ENCODE measurements at places on chromosomes 3 and 15.

DNA sequence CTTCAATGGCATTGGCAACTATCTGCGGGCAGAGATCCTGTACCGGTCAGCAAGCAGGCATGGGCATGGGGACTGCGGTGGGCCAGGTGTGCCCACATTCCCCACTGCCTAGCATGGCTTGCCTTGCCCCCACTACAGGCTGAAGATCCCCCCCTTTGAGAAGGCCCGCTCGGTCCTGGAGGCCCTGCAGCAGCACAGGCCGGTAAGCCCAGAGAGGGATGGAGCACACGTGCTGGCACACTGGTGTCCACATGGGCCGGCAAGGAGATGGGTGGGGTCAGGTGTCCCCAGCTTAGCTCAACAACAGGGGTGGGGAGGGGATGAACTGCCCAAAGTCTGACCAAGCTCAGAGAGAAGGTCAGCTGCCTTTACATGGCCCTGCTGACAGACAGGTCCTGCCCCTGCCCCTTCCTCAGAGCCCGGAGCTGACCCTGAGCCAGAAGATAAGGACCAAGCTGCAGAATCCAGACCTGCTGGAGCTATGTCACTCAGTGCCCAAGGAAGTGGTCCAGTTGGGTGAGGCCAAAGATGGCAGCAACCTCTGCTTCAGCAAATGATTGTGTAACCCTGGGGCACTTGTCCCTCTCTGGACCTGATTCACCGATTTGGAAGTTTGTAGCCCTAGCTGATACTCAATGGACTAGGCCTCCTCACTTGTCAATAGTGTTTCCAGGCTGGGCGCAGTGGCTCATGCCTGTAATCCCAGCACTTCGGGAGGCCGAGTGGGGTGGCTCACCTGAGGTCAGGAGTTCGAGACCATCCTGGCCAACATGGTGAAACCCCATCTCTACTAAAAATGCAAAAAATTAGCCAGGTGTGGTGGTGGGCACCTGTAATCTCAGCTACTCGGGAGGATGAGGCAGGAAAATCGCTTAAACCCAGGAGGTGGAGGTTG, 5.6 kb downstream of the NEIL1 start:
- no peak for DNase-seq

GRCh38 chr3:12831301-12831866, 10.0 kb downstream of the RPL32 start:
- no peak for DNase-seq

GRCh38 chr3:135393159-135393558, 572.4 kb upstream of the PPP2R3A start:
- no peak for DNase-seq

DNA sequence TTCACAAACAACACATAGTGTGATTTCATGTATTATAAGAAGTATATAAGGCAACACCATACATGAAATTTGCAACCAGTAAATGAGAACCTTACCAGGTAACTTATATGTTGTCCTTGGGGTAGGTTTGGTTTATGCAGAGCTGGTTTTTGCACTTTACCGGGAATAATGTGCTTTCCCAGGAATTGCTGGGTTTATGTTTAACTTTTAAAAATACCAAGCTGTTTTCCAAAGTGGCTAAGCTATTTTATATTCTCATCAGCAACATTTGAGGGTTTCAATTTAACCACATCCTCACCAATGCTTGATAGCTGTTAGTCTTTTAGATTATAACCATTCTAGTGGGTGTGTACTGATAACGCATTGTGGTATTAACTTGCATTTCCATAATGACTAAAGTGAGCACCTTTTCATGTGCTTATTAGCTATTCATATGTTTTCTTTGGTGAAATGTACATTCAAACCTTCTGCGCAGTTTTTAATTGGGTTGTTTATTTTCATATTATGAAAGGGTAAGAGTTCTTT, 71.6 kb downstream of the KY start:
- DNase-seq, result no peak

DNA sequence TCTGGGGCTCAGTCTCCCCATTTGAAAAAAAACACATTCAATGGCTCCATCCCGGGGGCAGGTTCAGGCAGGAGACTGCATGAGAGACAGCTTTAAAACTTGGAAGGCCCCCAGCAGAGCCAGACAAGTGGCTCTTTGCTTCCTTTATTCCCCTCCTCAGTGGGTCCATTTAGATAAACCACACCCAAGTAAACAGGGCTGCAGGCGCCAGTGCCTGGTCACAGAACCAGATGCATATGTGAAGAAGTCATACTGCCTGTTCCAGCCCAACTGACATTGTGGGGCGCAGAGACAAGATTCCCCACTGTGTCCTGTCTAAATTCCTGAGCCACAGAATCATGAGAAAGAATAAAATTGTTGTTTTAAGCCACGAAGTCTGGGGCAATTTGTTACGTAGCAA, 9.0 kb downstream of the FBN1 start:
- DNase-seq, result no peak

GRCh38 chr3:101377796-101378195, 57.4 kb upstream of the IMPG2 start:
- no peak for DNase-seq

GRCh38 chr3:2595486-2595885, 496.8 kb downstream of the CNTN4 start:
- DNase-seq, result no peak

- no peak for DNase-seq
Measured at GRCh38 chr3:101854608-101855304, 5.4 kb downstream of the NFKBIZ start.

DNA sequence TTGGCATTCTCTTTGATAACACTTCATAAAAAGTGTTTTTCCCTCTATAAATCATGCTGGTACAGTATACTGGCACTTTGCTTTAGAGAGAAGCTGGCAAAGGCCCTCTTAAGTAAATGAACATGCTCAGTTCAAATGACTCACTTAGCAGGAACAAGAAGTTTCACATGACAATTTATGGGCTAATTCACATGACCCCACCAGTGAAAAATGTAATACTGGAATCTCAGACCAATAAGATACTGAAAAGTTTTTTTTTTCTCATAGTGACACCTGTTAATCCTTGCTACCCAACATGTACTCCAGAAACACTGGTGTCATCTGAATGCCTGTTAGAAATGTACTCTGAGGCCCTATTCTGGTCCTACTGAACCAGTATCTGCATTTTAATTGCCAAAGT, 13.9 kb downstream of the BTBD1 start:
- DNase-seq, result no peak

- DNase-seq, result no peak
Measured at GRCh38 chr3:147656023-147656422, 246.9 kb downstream of the ZIC1 start.

DNA sequence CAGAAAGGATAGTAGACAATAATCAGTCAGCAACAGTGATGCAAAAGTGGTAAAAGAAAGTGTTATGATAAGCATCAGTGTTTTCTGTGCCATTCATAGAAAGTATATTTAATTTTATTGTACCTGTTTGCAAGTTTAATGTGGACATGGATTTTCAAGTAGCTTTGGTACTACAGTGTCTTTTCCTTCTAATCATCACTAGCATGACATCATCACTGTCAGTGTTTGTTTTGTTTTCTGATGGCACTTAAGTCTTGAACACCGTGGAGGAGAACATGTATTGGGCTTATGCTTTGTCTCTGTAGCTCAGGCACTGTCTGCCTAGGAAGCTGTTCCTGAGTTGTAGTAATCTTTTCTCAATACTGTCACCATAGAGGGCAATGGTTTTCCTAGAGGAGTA, 41.9 kb downstream of the SETD5 start:
- no peak for DNase-seq

GRCh38 chr15:27062951-27063350, 92.0 kb downstream of the GABRG3 start:
- DNase-seq, result no peak

DNA sequence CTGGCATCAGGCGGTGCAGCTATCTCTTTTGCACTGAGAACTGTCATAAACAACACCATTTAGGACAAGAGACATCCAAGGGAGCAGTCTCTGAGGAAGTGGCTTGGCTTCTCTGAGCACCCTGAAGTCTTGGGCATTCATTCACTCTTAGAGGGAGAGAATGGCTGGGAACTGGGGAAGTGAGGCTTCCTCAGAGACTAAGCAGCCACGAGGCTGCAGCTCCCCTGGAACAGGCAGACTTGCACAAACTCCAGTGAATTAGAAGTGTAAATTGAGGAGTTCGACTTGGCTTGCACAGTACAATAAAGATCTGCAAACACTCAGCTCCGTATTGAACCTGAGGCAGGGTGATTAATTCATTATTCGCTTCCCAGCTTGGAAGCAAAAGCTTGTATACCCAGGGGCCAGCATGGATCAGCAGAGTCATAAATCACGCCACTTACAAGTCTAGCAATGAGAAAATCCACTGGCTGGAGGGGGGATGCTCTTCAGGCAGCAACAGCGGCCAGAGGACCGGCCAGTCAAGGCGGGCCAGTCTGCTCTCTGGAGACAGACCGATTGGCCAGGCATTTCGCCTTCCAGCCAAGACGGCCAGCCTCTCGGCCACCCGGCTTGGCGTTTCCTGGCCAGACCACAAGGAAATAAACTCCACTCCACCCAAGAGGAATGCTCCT, 118.8 kb upstream of the ADPGK start:
- no peak for DNase-seq

- no peak for DNase-seq
Measured at GRCh38 chr3:43104660-43105595, 951 bp downstream of the POMGNT2 start.

DNA sequence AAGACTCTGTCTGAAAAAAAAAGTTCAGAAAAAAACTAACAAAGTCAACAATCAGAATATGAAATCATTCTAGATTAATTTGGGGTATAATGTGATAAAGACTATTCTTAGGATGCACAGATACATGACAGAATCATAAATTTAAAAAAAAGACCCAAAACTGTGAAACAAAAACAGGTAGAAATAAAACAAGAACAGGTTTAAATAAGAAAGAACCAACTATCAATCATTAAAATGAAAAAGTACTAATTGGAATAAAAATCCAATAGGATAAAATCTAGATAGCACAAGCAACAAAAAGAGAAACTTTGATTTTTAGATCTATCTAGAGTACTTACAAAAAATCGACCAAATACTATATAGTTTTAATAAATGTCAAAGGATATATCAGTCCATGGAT, 13.4 kb downstream of the TMEM202 start:
- no peak for DNase-seq

Data from stimulated activated CD4-positive, alpha-beta T cell treated with anti-CD3 and anti-CD28 coated beads, Interleukin-4, amount 100 ng/mL, for 24 hours (primary cell).